Trophoblast cell (in vitro differentiated cells and primary cell): ENCODE measurements at places on chromosomes 7 and 10.

GRCh38 chr7:89002981-89003956 lies 207.7 kb upstream of the TEX47 start:
- DNase-seq: no peak

DNA sequence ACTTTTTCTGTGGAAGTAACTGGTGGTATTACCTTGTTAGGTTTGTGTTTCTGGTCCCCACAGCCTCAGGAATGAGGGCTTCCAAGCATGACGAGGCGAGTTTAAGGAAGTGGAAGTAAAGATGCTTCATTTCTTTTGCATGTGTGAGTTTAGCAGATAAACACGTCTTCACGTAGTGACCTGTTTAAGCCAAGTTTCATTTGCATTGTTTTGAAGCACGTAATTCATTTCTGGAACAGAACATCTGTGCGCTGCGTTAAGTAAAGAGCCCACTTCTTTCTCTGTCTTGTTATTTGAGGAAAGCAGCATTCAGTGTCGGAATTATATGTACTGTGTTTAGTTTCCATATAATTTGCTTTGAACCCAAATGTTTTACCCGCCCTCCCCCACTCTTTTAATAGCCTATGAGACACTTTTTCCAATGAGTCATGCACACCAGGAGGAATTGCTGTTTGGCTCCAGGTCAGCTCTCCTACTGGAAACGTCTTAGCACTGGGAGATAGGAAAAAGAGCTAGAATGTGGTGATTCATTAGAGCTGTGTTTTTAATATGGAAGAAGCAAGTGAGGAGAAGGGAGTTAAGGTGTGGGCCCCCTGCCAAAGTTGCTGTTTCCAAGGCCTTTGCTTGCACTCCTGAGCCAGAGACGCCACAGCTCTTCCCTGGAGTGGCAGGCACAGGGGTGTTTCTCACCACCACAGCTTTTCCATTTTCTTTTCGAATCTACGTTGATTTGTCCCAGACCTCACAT lies 36.7 kb downstream of the BTBD16 start:
- peak; percentile 82 for DNase-seq

DNA sequence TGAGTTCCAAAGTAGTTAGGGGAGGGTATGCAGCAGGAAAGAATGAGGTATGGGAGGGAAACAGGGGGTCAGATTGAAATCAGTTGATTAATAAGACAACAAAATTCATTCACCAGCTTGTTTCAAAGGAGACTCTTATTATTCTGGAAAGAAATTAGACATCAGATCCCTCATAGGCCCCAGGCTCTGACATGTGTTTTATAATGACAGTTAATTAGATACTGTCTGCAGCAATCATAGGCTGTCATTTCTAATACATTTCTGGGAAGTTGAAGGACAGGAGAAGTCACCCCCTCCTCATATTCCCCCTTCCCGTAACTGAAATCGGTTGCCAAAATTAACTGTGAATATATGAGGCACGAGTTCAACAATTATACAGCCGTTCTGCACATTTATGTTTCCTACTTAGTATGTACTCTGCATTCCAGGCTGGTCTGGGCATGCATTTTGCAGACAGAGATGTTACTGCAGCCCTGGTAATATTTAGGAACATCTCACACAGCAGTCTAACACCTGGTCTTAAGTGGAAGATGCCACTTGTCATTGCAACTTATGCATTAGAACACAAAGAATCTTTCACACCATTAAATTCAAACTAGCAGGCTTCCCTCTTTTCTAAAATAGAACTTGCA lies 355.2 kb upstream of the LRGUK start:
- DNase-seq: no peak

DNA sequence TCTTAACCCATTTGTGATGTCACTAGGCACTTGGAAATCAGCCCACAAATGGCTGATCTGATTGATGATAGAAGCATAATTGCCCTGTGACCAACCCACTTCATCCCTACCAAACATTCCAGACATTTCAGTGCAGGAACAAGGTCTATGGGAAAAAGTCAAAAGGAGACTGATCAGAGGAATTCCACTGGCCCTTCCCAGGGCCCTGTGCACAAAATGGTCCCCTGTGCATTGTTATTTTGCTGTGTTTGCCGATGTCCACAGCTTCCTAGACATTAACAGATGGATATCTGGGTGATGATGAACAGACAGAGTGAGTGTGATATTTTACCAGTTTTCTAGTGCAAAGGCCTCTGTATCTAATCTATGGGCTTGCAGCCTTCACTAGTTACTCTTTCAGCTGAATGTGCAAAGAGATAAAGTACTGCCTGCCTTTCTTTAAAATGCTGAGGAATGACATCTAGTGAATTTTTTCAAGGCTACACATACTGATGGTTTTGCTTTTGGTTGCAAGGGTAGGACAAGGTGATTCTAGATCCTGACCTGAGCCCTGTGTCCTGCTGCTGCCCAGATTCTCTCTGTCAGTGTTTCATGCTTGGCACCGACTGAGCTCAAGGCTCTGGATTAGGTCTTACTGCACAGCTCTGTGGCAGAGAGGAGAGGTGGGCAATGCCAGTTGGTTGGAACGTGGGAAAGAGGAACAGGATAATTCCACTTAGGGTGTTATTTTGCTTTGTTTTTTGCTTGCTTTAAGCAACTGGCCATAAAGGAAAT lies 55.4 kb downstream of the CALD1 start:
- peak; percentile 39 for DNase-seq

DNA sequence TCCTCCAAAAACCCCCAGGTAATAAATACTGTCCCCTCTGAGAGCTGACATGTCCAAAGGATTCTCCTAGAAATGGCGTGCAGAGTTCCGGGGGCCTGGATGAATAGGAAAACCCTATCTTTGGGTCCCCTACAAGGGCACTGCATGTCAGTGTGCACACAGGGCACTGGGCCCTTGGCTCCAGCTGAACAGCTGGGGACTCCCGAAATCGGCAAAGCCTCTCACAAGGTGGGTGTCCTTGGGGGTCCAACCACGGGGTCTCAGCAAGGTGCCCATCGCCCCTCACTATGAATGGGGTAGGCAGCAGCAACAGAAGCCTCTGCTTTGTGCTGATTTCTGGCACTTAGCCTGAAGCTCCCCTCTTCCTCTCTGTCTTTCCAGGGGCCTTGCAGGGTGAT lies 46.1 kb downstream of the SLIT1 start:
- no peak for DNase-seq

DNA sequence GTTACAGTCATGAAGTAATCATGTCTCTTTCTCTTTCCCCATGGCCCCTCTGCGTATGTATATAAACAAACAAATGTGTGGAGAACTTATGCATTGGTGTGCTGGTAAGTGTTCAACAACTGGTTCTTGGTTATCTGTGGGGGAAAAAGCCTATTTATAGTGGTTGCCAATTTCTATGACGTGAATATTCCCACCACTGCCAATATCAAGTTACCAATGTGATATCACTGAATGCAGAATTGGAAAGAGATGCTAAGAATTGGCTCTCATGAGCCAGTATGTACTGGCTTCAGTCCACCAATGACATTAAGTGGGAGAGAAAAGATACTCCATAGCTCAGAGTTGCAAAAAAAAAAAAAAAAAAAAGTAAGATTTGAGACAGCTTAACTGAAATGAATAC lies 399.7 kb downstream of the REEP3 start:
- DNase-seq: no peak

GRCh38 chr7:116805100-116805544 lies 57.3 kb upstream of the CAPZA2 start:
- DNase-seq: no peak

DNA sequence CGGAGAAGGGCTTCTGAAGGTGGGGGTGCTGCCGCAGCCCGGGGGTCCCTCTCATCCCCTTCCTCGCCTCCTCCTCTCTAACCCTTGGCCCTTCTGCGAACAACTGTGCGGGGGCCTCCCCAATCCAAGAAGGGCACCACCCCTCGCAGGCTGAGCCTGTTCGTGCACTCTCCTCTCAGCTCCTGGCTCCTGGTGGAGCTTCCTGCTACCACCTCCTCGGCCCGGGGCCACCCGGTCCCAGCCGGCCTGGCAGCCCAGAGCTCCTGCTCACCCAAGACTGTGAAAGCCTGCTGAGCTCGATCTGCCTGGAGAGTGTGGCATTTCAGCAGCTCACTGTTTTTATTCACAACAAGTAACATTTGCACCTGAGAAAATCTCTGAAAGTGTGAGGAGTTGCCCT lies 2.4 kb downstream of the ADGRA1 start:
- no peak for DNase-seq

- DNase-seq: no peak
Observed at GRCh38 chr7:159318682-159319351, 174.2 kb upstream of the VIPR2 start.

DNA sequence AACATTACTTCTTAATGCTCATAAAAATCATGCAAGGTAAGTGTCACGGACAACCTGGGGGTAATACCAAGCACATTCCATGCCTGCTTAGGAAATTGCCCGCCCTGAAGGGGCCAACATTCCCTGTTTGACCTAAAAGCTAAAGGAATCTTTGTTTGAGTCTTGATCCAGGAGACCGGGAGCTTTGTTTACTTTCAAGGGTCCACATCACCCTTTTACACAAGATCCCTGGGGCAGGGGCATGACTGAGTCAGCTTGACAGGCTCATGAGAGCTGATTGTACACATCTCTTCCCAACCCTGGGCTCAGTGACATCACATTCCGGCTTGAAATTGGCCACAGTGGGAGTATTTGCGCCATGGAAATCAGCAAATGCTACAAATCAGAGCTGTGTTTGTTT lies 248.1 kb upstream of the HABP2 start:
- peak; percentile 97 for DNase-seq

- DNase-seq: no peak
Observed at GRCh38 chr7:139942636-139943035, 113.6 kb downstream of the TBXAS1 start.

DNA sequence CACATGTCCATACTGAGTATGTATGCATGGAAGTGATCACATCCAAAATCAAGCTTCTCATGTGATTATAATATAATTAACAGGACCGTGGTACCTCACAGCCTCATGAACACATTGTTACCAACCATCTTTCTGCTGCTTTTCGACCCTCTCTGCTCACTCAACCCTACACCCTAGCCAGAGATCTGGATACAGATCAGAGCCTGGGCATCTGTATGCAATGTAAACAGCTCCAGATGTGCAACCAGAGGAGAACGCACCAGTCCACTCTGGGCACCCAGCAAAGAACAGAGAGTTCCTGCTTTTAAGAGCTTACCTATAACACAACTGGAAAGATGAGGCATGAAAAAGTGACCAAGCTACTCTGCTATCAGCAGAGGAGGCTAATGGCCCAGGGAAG lies 145.1 kb downstream of the FGFR2 start:
- no peak for DNase-seq

- DNase-seq: no peak
Observed at GRCh38 chr7:139060695-139061237, 24.9 kb upstream of the ZC3HAV1L start.

- peak; percentile 68 for DNase-seq
Observed at GRCh38 chr10:34813626-34814222, 1.4 kb downstream of the PARD3 start.
